Gastrocnemius medialis (tissue), 4 donors: ENCODE measurements at places on chromosomes 12 and 14. TPM values are rescaled to one million over a fixed set of nuclear protein-coding genes. Genes with fewer than 3 reads are reported as not detected.

SLC17A8 gene
- not detected for total RNA-seq

- no peaks in the 10 kb centered on the region for H3K27me3 ChIP-seq
- peaks cover 10% of the 10 kb centered on the region for H3K4me1 ChIP-seq
- H3K4me3 ChIP-seq, result no peak overlapping the region
- no peak for DNase-seq
- H3K27ac ChIP-seq, result no peak overlapping the region
Observed at GRCh38 chr14:35394326-35395013, 10.1 kb downstream of the NFKBIA start.

DNA sequence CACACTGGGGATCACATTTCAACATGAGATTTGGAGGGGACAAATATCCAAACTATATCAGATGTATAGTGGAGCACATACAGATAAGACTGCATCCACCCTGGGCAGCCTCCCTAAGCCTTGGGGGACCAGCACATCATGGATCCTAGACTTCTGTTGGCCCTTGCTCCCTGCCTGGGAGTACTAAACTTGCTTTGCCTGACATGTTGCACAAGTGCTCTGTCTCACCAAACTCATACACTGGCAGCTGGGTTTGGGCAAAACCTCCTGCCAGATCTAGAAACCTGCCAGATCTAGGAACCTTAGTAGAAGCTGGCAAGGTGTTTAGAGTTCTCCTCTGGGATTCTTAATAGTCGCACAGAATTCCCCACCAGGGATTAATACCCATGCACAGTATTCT, 18.4 kb upstream of the DHRS4 start:
- no peaks in the 10 kb centered on the region for H3K4me1 ChIP-seq
- H3K36me3 ChIP-seq, result no peaks in the 10 kb centered on the region
- no peaks in the 10 kb centered on the region for H3K27me3 ChIP-seq
- no peak overlapping the region for H3K4me3 ChIP-seq
- DNase-seq, result no peak

PPFIA2 gene
- total RNA-seq, result not detected

RFX4 gene
- total RNA-seq, result not detected

DNA sequence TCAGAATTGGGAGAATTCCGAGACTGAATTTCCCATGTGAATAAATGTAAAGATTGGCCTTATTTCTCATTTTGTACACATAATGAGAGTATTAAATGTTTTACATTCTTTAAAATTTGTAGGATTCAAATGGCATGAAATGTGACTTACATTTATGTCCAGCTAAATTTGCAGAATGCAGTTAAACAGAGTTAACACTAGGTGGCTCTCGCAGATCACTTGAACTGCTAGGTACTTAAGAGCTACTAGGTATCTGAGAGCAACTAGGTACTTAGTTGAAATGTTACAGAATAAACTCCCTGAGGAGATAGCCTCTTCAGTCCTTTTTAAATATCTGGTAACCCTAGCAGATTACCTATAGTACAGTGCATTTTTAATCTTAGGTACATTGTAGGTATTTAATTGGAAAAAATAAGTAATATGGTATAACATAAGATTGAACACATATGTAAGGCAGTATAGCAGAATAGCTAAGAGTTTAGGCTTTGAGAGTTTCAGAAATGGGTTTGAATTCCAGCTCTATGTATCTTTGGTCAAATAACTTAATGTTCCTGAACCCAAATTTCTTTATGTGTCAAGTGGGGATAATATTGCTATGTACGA, 73.8 kb downstream of the KIAA0586 start:
- H3K4me1 ChIP-seq, result no peaks in the 10 kb centered on the region

GRCh38 chr14:52678591-52678990, 16.8 kb downstream of the ERO1A start:
- H3K36me3 ChIP-seq, result peaks cover 34% of the 10 kb centered on the region
- no peak overlapping the region for H3K4me3 ChIP-seq
- H3K4me1 ChIP-seq, result no peaks in the 10 kb centered on the region
- H3K27me3 ChIP-seq, result no peaks in the 10 kb centered on the region
- H3K27ac ChIP-seq, result no peak overlapping the region
- DNase-seq, result no peak

- H3K27ac ChIP-seq, result no peak overlapping the region
- H3K27me3 ChIP-seq, result no peaks in the 10 kb centered on the region
- no peak overlapping the region for H3K4me3 ChIP-seq
- no peak for DNase-seq
Observed at GRCh38 chr12:28750946-28751685, 398.0 kb upstream of the FAR2 start.

COCH gene
- total RNA-seq, result 0.35 TPM
